NCI-H187 (cell line): ENCODE measurements at places on chromosomes 2 and 18.

GRCh38 chr18:79919089-79919488 is 32.4 kb downstream of the SLC66A2 start:
- DNase-seq = no peak

DNA sequence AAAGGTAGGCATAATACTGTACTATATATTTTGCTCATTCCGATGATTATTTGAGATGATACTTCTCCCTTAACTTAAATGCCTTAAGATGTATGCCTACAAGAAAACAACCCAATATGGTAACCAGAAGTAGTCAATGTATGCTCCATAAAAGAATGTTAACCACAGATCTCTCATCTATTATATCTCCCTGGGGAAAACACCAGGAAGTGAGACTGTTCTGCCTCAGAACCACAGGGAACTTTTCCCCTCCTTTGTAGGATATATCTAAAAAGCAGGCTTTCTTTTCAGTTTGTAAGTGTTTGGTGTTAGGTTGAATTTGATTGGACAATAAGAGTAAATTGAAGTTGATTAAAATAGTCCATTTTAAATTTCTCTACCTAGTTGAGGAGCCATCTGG is 1160.5 kb upstream of the NXPH2 start:
- no peak for DNase-seq

GRCh38 chr18:22848615-22849014 is 84.5 kb upstream of the RBBP8 start:
- DNase-seq = no peak

DNA sequence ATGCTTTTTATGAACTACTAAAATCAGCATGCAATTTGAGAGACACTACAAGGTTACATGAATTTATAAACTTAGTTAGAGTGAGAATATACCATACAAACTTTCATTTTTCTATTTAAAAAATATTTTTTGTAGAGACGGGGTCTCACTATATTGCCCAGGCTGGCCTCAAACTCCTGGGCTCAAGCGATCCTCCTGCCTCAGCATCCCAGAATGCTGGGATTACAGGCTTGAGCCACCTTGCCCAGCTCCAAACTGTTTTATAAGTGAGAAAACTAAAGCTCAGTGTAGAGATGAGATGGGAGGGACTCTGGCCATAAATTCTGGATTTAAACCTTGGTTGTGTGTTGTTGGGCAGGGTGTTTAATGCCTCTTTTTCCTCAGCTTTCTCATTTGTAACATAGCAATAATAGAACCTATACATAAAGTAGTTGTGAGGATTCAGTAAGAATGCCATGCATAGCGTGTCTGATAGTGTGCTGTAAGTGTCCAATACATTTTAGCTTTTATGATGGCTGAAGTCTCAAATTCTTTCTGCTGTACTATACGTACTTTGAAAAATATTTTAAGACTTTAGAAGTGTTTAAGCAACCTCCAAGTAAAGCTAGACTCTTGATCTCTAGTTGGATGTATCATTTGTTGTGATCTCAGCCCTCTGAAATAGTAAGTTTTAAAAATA is 9.7 kb downstream of the CAB39 start:
- DNase-seq = no peak

DNA sequence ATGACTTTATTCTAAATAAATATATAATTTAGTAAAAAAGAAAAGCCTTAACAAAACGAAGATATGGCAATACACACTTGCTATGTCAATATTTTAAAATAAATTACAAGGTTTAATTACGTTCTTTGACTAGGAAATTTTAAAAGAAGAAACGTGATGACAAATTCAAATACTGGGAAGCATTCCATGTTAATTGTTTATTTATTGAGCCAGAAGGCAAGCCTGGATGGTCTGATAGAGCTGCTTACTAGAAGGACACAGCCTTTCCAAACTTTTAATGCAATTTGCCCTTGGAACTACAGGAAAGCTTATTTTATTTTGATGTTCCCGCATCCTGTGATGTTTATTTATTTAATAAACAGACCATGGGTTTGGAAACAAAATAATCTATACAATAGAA is 33.4 kb upstream of the DSEL start:
- DNase-seq = no peak
